Natural killer cell (primary cell): ENCODE measurements at places on chromosomes 7 and 10. TPM values are rescaled to one million over a fixed set of nuclear protein-coding genes. Genes with fewer than 3 reads are reported as not detected.

DNA sequence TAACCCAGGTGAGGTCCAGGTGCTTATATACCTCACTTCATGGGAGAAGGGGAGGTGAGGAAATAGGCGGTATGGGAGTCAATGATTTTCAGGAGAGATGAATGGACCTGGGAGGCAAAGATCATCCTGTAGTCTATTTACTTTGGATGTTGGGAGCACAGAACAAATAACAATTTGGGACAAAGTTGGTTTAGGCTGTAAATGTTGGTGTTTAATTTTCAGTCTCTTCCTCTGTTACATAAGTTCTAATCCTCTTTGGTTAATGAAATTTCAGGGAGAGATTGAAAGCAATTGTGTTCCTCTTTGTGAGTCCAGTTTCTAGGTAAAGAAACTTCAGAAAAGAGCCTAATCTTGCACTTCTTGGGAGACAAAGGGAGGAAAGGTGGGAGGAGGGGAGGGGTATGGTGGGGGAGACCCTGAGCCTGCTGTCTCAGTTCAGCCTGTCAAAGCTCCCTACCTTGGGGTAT, 46.9 kb downstream of the AKR1C4 start:
- no peak for DNase-seq
- no peak overlapping the region for H3K4me3 ChIP-seq
- H3K36me3 ChIP-seq, result no peaks in the 10 kb centered on the region

SEMA3A gene
- total RNA-seq, result 0.13 TPM

DNA sequence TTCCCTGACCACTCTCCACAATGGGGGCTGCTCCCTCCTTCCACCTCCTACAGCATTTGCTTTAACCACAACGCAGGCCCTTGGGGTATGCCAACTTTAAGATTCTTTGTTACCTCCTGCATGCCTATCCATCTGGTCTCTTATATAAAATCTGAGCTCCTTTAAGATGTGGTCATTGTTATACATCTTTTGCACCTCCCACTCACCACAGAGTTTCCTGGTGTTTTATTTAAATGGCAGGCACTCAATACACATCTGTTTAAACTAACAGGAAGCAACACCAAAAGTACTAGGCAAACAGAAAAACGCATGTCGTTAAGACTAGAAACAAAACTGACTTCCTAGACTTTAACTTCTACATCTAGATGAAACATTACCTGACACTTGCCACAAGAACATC, 36.3 kb downstream of the SLC25A13 start:
- H3K27ac ChIP-seq, result peak overlapping the region; percentile 68
- DNase-seq, result no peak
- H3K36me3 ChIP-seq, result no peaks in the 10 kb centered on the region
- no peak overlapping the region for H3K4me3 ChIP-seq
- peaks cover 20% of the 10 kb centered on the region for H3K4me1 ChIP-seq

HECW1 gene
- not detected for total RNA-seq

DYDC2 gene
- total RNA-seq, result not detected

DNA sequence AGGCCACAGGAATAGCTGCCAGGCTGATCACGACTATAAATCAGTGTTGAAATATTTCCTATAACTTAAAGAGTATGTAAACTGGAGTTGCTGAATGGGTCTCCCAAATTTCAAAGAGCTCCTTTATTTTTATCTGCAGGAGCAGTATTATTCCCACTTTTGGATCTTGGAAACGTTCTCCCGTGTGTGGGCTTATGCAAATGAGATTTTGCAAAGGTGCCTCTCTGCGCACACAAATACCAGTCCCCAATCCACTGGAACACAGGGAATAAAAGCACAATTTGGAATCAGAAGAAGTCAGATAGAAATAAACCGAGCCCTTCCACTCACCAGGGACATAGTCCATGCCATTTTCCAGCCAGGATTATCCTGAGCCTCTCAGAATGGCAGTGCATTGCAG, 350.2 kb upstream of the CELF2 start:
- H3K4me3 ChIP-seq, result no peak overlapping the region
- H3K27me3 ChIP-seq, result no peaks in the 10 kb centered on the region
- H3K27ac ChIP-seq, result no peak overlapping the region
- no peaks in the 10 kb centered on the region for H3K4me1 ChIP-seq
- no peak for DNase-seq

EPO gene
- total RNA-seq, result not detected

VAX1 gene
- total RNA-seq, result not detected

DGKI gene
- 0.53 TPM for total RNA-seq

SLC39A12 gene
- not detected for total RNA-seq

- H3K27me3 ChIP-seq, result no peaks in the 10 kb centered on the region
- H3K4me1 ChIP-seq, result no peaks in the 10 kb centered on the region
- H3K36me3 ChIP-seq, result no peaks in the 10 kb centered on the region
- no peak overlapping the region for H3K4me3 ChIP-seq
- no peak for DNase-seq
Measured at GRCh38 chr7:80182630-80183276, 48.1 kb downstream of the GNAI1 start.

DNA sequence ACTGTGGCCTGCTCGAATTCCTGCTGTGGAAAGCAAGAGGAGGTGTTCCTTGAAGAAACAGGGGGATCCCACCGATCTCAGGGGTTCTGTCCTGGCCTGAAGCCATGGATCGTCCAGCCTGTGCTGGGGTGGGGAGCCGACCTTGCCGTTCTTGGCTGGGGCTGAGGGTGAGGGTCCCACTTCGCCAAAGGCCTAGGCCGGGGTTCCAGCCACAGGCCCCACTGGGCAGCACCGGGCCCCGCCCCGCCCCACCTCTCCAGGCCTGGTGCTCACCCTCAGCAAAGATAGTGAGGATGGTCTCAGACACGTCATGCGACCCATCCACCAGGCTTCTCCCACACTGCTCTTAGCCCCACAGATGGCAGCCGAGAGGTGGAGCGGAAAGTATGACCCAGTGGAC, 51.4 kb upstream of the ZNF716 start:
- no peaks in the 10 kb centered on the region for H3K36me3 ChIP-seq
- no peaks in the 10 kb centered on the region for H3K27me3 ChIP-seq
- H3K27ac ChIP-seq, result no peak overlapping the region
- no peaks in the 10 kb centered on the region for H3K4me1 ChIP-seq

- no peak for DNase-seq
- H3K36me3 ChIP-seq, result no peaks in the 10 kb centered on the region
- peaks cover 16% of the 10 kb centered on the region for H3K4me1 ChIP-seq
Measured at GRCh38 chr7:97020996-97021746, 3.5 kb downstream of the DLX5 start.

GRCh38 chr10:133017203-133017601, 70.5 kb upstream of the ADGRA1 start:
- H3K4me1 ChIP-seq, result peaks cover 10% of the 10 kb centered on the region
- no peak overlapping the region for H3K4me3 ChIP-seq
- H3K27ac ChIP-seq, result no peak overlapping the region
- H3K36me3 ChIP-seq, result no peaks in the 10 kb centered on the region

DNA sequence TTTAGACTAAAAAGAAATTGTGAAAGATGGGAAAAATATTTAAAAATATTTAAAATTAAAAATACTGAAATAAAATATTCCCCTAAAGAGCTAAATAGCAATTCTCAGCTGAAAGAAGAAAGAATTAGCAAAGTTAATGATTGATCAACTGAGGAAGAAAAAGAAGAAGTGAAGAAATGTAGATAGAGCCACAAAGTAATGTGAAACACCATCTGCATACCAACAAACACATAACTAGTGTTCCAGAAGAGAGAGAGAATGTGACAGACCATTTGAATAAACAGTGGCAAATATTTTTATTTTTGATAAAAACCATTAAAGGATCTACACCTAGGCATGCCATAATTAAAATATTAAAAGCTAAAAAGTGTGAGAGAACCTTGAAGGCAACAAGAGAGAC, 784.5 kb upstream of the ZWINT start:
- H3K4me1 ChIP-seq, result no peaks in the 10 kb centered on the region
- no peaks in the 10 kb centered on the region for H3K27me3 ChIP-seq
- H3K36me3 ChIP-seq, result no peaks in the 10 kb centered on the region
- H3K27ac ChIP-seq, result no peak overlapping the region
- no peak overlapping the region for H3K4me3 ChIP-seq

DNA sequence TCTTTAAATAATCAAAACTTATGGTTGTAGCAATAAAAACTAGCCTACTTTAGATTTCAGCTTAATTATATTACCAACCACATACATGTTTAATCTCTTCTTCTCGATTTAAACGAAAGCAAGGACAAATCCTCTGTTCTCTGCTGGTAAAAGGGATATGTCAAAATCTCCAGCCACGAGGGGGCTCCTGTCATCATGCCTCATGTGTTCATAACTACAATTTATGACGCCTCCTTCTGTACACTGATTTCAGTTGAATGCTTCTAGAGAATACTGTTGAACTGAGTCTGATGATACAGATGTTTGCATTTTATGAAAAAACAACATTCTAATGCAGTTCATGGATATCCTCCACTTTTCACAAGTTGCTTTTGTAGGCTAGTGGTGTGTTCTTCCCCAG, 220.0 kb upstream of the DPP6 start:
- H3K36me3 ChIP-seq, result no peaks in the 10 kb centered on the region
- H3K27ac ChIP-seq, result no peak overlapping the region
- H3K4me3 ChIP-seq, result no peak overlapping the region
- no peaks in the 10 kb centered on the region for H3K27me3 ChIP-seq

GRCh38 chr7:141455723-141456122, 95.5 kb upstream of the AGK start:
- no peak for DNase-seq
- no peak overlapping the region for H3K27ac ChIP-seq
- H3K4me3 ChIP-seq, result no peak overlapping the region

DNA sequence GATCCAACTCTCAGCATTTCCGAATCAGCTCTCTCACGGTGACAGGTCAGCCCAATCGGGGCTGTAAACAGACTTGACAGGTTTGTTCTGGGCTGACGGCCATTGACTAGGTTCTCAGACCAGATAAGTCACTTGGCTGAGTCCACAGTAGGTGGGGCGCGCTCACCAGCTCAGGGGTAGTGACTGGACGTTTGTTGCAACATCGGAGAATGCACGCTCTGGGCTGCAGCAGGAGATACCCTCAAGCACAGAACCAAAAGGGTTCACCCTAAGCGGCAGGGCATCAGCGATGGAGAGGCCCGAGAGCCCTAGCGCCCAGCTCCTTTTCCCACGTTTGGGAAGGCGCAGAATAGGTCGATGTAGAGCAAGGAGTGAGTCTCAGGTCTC, 1.8 kb downstream of the KLLN start:
- H3K4me3 ChIP-seq, result peak overlapping the region; percentile 96
- H3K27ac ChIP-seq, result peak overlapping the region; percentile 74
- H3K36me3 ChIP-seq, result no peaks in the 10 kb centered on the region
- H3K4me1 ChIP-seq, result peaks cover 11% of the 10 kb centered on the region

DNA sequence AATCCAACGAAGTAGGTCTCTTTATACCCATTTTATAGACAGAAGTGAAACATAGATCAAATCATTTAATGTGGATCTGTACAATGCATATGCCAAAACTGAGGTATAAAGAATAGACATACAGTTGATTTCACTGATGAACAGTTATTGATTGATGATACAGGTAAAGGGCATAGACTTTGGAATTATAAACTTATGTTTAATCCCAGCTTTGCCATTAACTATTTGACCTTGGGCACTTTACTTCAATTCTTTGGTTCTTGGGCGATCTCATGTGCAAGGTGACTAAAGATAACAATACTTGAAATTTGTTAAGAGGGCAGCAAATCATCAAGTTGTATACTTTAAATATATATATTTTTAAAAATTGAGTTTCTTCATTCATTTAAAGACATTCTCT, 28.6 kb downstream of the FRA10AC1 start:
- no peaks in the 10 kb centered on the region for H3K4me1 ChIP-seq
- peaks cover 70% of the 10 kb centered on the region for H3K36me3 ChIP-seq
- no peak overlapping the region for H3K4me3 ChIP-seq
- DNase-seq, result no peak
- H3K27ac ChIP-seq, result no peak overlapping the region
- H3K27me3 ChIP-seq, result no peaks in the 10 kb centered on the region

DNA sequence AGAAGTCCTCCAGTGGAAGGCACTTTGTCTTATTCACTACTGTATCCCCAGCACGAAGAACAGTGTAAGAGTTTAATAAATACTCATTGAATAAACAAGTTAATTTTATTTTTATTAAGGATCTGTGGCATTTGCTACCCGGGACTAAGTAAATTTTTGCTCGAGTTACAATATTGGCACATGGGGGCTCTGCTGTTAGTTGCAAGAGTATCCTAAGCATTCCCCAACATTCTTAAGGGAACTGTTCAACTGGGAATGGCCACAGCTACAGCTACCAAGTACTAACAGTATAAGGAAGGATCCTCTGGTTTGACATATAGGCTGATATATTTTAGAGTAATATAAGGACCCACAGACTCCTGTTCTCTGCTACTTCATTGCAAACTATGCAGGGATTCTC, 8.7 kb upstream of the LRRTM3 start:
- no peaks in the 10 kb centered on the region for H3K27me3 ChIP-seq
- no peaks in the 10 kb centered on the region for H3K4me1 ChIP-seq
- H3K27ac ChIP-seq, result no peak overlapping the region
- no peaks in the 10 kb centered on the region for H3K36me3 ChIP-seq
- no peak for DNase-seq
- H3K4me3 ChIP-seq, result no peak overlapping the region

NPY4R2 gene
- not detected for total RNA-seq

DNA sequence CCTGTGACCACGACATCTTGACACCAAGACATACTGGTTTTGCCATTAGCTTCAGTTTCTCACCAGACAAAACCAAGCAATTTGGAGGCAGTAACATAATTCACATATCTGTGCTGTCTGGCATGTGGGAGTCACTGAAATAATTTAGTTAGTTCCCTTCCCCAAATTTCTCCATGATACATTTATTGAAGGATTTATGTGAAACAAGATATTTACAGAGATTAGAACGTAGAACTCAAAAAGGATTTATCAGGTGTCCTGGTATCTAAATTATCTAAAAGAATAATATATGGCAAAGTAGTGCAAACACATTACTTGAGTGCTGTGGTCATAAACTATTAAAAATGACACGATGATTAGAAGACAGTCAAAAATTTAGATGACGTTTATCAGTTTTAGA, 98.7 kb downstream of the ETV1 start:
- no peak for DNase-seq
- no peaks in the 10 kb centered on the region for H3K36me3 ChIP-seq
- no peak overlapping the region for H3K4me3 ChIP-seq
- H3K4me1 ChIP-seq, result no peaks in the 10 kb centered on the region

GRCh38 chr10:7872041-7872442, 53.7 kb downstream of the TAF3 start:
- H3K4me1 ChIP-seq, result no peaks in the 10 kb centered on the region
- H3K27me3 ChIP-seq, result no peaks in the 10 kb centered on the region
- H3K27ac ChIP-seq, result no peak overlapping the region
- no peaks in the 10 kb centered on the region for H3K36me3 ChIP-seq
- DNase-seq, result no peak

- no peak overlapping the region for H3K27ac ChIP-seq
- H3K4me1 ChIP-seq, result no peaks in the 10 kb centered on the region
- no peak for DNase-seq
Measured at GRCh38 chr7:28643584-28644340, 231.4 kb downstream of the CREB5 start.

GRCh38 chr7:47636081-47636432, 54.1 kb upstream of the TNS3 start:
- no peaks in the 10 kb centered on the region for H3K36me3 ChIP-seq
- no peaks in the 10 kb centered on the region for H3K27me3 ChIP-seq
- H3K4me3 ChIP-seq, result no peak overlapping the region
- no peaks in the 10 kb centered on the region for H3K4me1 ChIP-seq
- DNase-seq, result no peak
- no peak overlapping the region for H3K27ac ChIP-seq

- no peak overlapping the region for H3K4me3 ChIP-seq
- no peaks in the 10 kb centered on the region for H3K27me3 ChIP-seq
- DNase-seq, result no peak
- peaks cover 3% of the 10 kb centered on the region for H3K4me1 ChIP-seq
- no peaks in the 10 kb centered on the region for H3K36me3 ChIP-seq
Measured at GRCh38 chr7:77837966-77838365, 39.4 kb downstream of the PHTF2 start.

GRCh38 chr7:149471289-149471953, 10.6 kb upstream of the ZNF777 start:
- no peak overlapping the region for H3K4me3 ChIP-seq
- peaks cover 14% of the 10 kb centered on the region for H3K4me1 ChIP-seq
- peaks cover 26% of the 10 kb centered on the region for H3K36me3 ChIP-seq
